ENCODE measurements at places on chromosomes 12 and 14.

GRCh38 chr12:56529656-56530055 lies 8.0 kb downstream of the RBMS2 start:
- no peak for DNase-seq

- peak; percentile 81 for DNase-seq
Observed at GRCh38 chr12:89225401-89225800, 126.9 kb downstream of the DUSP6 start.

GRCh38 chr12:8699714-8700113 lies 1.9 kb downstream of the RIMKLB start:
- no peak for DNase-seq

DNA sequence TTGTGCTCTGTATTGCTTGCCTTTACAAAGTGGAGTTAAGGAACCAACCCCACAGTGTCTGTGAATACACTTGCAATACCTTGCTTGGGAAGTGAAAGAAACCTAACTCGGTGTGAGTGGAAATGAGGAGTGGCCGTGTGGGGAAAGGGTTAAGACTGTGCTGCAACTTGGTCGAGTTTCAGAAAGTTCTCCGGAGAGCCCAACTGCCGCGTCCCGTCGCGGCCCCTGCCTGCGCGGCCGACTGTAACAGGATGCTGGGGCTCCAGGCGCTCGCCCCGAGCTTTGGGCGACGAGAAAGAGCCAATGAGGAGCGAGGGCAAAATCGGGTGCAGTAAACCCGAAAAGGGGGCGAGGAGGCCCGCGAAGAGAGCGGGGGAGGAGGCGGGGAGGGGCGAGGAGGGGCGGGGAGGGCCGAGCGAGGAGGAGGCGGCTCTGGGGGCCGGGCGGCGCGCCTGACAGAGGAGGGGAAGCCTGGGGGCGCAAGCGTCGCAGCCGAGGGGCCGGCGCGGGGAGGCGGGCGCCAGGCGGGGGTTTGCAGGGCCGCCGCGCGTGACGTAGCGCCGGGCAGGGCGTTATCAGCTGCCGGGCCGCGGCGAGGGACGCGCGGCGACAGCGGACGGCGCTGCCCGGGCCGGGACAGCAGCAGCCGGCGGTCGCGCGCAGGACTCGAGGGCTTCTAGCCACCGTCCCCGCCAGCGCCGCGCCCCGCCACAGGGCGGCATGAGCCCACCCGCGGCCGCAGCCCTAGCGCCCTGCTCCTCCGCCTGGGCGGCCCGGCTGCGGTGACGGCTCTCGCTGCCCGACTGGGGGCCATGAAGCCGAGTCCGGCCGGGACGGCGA lies at the start of gene DACT1:
Gene DACT1 (plus strand): TSS at position 572 of the 840 bp plus-strand sequence. CDS start 241 bp downstream, at position 813.
- DNase-seq, result peak; percentile 52

DNA sequence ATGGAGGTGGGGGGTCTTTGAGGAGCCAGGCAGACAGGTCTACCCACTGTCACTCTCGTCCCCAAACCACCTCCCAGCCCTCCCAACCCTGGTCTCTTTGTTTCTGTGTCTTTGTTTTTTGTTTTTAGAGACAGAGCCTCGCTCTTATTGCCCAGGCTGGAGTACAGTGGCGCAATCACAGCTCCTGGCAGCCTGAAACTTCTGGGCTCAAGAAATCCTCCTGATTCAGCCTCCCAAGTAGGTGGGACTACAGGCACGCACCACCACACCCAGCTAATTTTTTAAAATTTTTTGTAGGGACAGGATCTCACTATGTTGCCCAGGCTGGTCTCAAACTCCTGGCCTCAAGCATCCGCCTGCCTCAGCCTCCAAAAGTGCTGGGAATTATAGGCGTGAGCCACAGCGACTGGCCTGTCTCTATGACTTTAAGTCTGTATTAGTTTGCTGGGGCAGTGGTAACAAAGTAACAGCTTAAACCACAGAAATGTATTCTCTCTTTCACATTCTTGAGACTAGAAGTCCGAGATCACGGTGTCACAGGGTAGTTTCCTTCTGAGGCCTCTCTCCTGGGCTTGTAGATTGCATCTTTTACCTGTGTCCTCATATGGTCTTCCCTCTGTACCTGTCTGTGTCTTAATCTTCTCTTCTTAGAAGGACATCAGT lies 26.1 kb downstream of the DTX1 start:
- DNase-seq, result no peak

GRCh38 chr14:45065540-45065939 lies 18.4 kb upstream of the PRPF39 start:
- no peak for DNase-seq

DNA sequence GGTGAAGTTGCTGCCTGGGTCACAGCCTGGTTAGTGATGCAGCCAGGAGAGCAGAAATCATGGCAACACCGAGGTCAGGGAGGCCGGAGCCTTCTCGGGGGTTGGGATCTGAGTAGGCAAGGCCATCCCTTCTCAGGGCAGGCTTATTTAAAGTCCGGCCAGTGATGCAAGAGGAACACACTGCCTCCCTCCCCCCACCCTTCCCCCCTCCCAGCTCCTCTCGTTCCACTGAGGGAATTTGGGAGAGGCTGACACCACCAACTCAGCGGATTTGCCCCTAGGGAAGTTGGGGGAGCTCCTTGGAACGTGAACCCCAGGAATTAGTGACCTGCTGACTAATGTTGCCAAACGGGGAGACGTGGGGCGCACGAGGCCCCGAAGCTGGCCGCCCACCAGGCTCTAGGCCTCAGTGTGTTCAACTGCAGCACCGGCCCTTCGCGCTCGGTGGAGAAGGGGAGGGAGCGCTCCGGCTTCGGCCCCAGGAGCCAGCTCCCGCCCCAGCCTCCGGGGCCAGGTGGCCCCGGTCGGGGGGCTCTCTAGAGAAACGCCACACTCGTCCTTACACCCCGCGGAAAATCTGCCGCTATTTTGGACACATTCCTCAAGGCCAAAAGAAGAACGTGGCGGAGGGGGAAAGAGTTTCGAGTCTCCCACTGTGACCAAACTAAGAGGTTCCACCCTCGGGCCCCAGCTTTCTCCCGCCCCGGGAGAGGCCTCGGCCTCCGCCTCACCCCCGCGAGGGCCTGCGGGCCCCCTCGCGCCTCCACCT lies 1.6 kb downstream of the CTDSP2 start:
- peak; percentile 47 for DNase-seq

DNA sequence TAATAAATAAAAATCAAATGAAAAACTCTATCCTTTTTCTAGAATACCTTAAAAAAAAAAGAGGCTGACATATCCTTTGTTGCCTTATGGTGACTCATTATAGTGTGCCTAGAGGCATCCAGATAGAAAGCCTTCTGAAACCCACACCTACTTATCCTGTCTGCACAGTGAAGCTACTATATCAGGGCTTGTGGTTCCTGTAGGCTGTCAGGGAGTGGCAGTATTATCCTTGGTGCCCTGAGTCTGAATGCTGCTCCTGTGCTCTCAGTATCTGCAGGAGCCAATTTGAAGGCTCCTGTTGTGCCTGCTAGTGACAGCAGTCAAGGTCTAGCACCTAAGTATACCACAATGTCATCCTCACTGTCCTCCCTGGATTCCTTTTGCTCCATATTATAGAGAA lies 168.4 kb upstream of the AVPR1A start:
- DNase-seq, result no peak

GRCh38 chr12:104991565-104992128 lies 5.5 kb downstream of the NOPCHAP1 start:
- DNase-seq, result no peak

- DNase-seq, result no peak
Observed at GRCh38 chr14:74949191-74949601, 6.2 kb downstream of the PGF start.

DNA sequence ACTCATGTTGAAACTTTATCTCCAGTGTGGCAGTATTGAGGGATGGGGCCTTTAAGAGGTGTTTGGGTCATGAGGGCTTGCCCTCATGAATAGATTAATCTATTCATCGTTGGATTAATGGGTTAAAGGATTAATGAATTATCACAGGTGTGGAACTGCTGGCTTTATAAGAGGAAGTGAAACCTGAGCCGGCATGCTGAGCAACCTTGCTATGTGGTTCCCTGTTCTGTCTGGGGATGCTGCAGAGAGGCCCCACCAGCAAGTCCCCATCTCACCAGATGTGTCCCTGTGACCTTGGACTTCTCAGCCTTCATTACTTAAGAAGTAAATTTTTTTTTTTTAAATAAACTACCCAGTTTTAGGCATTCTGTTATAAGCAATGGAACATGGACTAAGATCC lies 109.6 kb downstream of the DYRK2 start:
- no peak for DNase-seq

GRCh38 chr12:119615518-119616475 lies 22.2 kb downstream of the TMEM233 start:
- no peak for DNase-seq

- no peak for DNase-seq
Observed at GRCh38 chr12:118537481-118537917, 161.1 kb downstream of the SUDS3 start.

- DNase-seq, result no peak
Observed at GRCh38 chr12:95187865-95188415, 29.3 kb downstream of the FGD6 start.

- DNase-seq, result no peak
Observed at GRCh38 chr12:105453316-105453715, 122.8 kb downstream of the C12orf75 start.

DNA sequence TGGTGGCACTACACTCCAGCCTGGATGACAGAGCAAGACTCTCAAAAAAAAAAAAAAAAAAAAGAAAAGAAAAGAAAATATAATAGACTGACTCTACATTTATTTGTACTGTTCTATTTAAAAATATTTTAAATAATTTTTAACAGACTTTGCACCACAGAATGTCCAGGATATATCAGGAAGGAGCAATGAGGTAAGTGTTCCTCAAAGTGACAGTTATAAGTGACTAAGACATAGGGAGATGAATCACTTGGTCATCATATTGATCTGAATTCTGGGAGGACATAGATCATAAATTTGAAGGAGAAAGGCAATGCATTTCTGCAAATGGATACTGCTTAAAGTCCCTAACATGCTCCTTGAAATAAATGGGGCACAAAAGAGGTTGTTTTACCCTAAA lies 221.5 kb downstream of the KCNC2 start:
- no peak for DNase-seq

- no peak for DNase-seq
Observed at GRCh38 chr12:57106021-57106708, 5.0 kb downstream of the STAT6 start.

- DNase-seq, result no peak
Observed at GRCh38 chr14:100082723-100083122, 17.5 kb downstream of the EVL start.

- no peak for DNase-seq
Observed at GRCh38 chr12:31278424-31278823, 47.5 kb downstream of the SINHCAF start.

DNA sequence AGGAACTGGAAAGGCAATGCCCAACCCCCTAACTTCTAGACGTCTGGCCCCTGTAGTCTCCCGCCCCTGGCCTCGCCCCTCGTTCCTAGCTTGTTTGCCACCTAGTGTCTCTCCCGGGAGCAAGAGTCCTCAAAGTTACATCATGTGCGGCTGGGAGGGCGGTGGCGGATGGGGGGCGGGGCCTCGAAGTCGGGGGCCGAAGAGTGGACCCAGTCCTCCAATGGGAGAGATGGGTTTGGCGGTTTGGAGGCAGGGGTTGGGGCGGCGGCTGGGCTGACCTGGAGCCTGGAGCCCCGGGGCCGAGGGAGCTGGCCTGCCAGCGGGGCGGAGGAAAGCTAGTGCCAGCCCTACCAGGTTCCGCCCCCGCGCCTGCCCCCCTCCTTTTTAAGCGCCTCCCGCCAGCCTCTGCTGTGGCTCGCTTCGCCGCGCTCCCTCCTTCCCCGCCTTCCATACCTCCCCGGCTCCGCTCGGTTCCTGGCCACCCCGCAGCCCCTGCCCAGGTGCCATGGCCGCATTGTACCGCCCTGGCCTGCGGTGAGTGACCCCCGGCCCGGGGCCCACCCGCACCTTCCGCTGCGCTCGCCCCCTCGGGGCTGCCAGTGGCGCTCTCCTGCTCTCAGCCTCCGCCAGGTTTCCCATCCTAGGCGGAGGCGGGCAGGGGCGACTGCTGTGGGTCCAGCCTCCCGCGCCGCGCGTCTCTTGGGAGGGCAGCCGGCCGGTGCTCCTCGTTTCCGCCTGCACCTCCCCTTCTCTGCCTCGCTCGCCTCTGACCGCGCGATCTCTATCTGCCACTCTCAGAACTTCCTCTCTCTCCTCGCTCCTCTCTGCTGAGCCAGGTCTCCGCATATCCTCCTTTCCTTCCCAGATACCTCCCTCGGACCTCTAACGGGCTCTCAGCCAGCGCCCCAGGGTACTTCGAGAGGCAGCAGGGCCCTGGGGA lies at the start of gene PCK2:
Gene PCK2 (plus strand): TSS at position 411 of the 940 bp plus-strand sequence. CDS start 95 bp downstream, at position 506.
- peak; percentile 91 for DNase-seq

DNA sequence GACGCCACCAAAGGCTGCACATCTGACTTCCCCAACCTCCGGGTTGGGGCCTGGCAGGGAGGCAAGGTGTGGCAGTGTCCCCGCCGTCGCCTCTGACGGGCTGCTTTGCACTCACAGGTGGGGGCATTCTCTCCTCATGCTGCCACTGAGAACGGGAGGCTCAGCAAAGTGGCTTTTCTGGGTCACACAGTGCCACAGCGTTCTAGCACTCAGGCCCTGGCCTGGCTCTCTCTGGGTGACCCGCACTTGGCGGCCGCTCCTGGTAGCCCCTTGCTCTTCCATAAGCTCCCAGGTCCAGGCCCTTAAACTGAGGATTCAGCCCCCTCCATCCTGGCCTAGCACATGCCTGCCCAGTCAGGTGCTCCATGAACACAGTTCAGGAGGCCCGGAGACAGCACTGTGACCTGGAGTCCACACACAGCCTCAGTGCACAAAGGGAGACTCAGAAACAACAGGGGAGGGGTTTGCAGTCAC lies 25.2 kb downstream of the SERPINA1 start:
- no peak for DNase-seq

- DNase-seq, result no peak
Observed at GRCh38 chr12:10802587-10802986, at the start of gene TAS2R7. Gene TAS2R7, minus strand, starts transcription at chr12:10802627. Its CDS starts 57 bp downstream, at chr12:10802570.

DNA sequence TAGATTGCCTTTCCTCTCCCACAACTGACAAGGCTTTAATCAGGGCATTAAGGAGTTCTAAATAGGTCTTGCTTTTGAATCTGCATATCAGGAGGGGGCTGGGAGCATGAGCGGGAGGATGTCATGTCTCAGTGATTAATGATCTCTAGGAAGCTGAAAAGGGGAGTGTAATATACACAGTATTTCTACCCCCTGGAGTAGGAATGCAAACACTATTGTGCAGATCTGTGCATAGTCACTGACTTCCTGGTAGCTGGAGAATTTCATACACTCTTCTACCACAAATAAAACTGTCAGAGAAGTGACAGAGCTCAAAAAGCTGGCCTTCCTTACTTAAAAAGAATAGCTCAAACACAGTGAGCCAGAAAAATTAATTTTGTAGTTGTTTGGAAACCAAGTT lies 65.8 kb downstream of the RIC8B start:
- DNase-seq, result no peak

- no peak for DNase-seq
Observed at GRCh38 chr14:96735526-96735925, 61.7 kb upstream of the VRK1 start.

DNA sequence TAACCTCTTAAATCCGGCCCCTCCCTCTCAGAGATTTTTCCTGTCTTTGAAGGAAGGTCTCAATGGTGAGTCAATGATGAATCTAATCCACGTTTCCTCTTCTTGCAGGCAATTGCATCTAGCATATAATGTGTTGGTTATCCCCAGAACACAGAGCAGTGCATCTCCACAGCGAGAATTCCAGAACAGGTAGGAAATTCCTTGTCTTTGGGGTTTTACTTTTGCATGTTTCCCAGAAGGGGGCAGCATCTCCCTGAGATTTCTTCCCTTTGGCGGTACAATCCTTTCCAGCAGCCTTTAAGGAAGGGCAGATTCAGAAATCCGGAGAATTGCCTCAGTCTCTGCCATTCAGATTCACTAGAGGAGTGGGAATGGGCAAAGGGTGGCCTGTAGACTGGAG lies 128.0 kb downstream of the KCNA5 start:
- DNase-seq, result no peak

Data from activated CD4-positive, alpha-beta T cell treated with anti-CD3 and anti-CD28 coated beads, Interleukin-2, amount 50 U/mL, for 48 hours (primary cell).